ENCODE measurements at places on chromosomes 11 and 22. TPM values are rescaled to one million over a fixed set of nuclear protein-coding genes. Genes with fewer than 3 reads are reported as not detected.
A peak's percentile ranks its signal among the peaks of the same experiment; 100 is the strongest.

Gene FAM89B
- total RNA-seq = 64.3 TPM

Gene MB
- total RNA-seq = not detected

Gene SHISA8
- not detected for total RNA-seq

Gene HBG2
- total RNA-seq = 0.78 TPM

DNA sequence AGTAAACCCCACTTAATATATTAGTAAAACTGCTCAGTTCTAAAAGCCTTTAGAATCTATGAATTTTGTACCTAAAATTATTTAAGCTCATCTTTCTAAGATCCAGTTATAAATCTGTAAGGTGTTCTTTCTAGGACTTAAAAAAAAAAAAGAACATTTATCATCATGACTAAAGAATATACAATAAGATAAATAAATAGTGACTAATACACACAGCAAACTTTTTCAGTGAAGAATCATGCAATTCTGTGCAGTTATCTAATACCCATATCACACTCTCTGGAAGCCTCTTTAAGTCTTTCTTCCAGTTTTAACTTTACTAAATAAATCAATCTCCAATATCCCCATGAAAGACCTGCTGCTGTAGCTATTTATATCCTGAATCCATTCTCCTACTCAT, 59.8 kb downstream of the CEP57 start:
- no peak for DNase-seq

DNA sequence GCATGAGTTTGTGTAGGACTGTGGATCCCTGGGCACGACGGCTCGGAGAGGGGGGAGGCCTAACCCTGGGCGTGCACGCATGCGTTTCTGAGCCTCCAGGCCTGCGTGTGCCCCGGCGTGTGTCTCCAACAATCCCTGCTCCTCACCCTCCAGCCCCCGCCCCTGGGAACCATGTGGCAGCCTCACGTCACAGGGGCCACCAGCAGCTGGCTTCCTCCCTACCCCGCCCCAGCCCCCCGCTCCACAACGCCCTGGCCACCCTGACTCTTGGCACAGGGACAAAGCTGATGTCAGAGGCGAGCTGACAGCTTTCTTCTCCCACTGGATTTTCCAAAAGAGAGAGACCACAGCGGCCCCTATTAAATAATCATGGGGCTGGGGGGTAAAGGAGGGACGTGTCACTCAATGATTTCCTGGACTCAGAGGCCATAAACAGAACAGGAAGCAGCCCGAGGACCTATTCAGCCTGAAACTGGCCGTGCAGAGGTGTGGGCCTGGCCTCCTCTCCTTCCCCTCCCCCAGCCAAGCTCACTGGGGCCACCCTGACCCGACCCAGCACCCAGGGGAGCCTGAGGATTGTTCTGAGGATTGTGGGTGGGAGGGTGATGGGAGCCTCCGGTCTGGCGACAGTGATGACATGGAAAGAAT, 6.8 kb upstream of the LIF start:
- DNase-seq = peak; percentile 88

GRCh38 chr11:134266440-134266839, 9.7 kb upstream of the GLB1L3 start:
- DNase-seq = no peak

DNA sequence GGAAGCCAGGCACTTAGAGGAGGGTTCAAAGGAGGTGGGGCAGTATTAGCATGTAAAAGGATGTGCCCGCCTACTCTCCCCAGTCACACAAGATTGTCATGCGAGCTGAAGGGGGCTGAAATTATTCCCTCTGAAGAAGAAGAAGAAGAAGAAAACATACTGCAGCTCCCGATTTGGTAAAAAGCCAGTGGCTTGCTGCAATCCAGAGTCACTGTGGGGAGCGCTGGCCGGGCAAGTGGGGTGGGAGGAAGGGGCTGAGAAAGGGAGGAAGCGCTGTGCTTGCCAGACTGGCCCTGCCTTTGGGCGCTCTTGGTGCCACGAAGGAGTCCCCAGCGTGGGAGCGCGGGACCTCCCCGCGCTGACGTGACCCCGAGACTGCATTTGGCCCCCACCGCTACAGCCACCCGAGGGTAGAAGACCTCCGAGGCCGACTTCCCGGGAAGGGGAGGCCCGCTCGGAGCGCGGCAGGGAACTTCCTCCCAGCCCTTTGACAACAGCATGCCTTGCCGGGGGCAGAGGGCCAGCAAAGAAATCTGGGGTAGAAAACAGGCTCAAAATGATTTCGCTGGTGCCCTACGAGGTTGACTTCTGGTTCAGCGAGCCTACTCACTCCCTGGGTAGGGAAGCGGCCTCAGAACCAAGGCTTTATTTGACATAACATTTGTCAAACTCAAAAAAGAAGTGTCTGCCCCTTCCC, 906.3 kb downstream of the DLG2 start:
- DNase-seq = peak; percentile 75

DNA sequence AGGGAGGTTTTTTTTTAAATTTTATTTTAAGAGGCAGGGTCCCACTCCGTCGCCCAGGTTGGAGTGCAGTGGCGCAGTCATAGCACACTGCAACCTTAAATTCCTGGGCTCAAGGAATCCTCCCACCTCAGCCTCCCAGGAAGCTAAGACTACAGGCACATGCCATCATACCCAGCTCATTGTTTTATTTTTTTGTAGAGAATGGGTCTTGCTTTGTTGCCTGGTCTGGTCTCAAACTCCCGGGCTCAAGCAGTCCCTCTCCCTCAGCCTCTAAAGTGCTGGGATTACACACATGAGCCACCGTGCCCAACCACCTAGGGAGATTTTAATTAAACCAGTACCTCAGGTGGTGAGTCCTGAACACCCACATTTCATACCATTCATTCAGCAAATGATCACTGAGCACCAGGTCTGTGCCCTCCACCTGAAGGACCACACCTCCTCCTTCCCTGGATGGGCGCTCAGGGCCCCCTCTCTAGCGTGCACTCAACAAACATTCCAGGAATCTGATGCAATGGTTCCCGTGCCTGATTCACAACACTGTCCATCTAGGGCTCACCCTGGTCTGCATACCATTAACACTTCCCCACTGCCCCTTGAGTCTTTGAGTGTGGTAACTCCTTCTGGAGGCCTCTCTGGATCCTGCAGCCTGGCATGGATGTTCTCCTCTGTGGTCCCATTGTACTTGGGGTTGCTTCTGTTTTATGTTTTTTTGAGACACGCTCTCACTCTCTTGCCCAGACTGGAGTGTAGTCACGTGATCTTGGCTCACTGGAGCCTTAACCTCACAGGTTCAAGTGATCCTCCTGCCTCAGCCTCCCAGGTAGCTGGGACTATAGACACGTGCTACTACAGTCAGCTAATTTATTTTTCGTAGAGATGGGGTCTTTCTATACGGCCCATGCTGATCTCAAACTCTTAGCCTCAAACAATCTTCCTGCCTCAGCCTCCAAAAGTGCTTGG, 9.6 kb upstream of the MYH9 start:
- DNase-seq = no peak

DNA sequence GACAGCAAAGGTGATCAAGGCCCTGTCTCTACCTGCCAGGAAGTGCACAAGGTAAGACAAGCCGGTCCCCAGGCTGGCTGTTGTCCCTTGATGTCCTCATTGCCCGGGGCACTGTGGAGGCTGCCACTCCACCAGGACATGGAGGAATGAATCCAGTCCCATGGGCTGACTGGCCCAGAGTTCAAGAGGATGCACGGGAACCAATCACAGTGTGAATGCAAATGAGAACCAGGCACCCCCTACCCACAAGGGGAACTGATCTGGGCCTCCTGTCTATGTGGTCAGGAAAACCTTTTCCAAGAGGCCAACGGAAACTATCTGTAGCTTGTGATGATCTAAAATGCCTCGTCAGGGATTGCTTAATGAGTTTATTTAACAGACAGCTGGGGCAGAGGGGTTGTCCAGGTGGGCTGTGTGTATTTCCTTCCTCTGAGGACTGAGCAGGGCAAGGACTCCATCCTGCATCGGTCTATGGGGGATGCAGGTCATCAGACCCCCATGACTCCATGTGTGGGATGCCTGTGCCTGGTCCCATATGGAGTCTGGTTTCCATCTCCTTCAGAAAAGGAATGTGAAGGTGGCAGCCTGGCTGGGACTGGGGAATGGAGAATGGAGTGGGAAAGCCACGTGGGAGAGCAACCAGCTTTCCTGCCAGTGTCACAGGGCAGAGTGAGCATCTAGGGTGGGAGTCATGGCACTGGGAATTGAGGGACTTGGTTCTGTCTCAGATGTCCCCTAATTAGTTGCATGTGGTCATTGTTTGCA, 60.5 kb downstream of the CD82 start:
- DNase-seq = no peak

GRCh38 chr11:18253233-18253632, 4.8 kb upstream of the SAA2 start:
- DNase-seq = no peak

GRCh38 chr11:46930089-46930488, 6.5 kb upstream of the CSTPP1 start:
- DNase-seq = no peak

- DNase-seq = no peak
These were observed 125.4 kb downstream of the CCDC34 start for GRCh38 chr11:27237643-27238042.
